ENCODE measurements at places on chromosomes 1 and 21.

- peak; percentile 76 for DNase-seq
These were observed 350 bp upstream of the S100A6 start for GRCh38 chr1:153536012-153536670.

DNA sequence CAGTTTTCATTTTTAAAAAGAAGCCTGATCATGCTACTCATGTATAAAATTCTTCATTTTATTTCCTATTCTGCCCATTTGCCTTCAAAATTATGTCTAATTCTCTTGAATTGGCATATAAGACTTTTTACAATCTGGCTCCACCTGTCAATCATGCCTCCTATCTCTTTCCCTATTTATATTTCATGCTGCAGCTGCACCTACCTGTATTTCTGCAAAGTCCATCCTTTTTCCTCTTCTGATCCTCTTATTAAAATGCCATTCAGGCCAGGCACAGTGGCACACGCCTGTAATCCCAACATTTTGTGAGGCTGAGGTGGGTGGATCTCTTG is 30.6 kb upstream of the UAP1 start:
- DNase-seq: no peak

DNA sequence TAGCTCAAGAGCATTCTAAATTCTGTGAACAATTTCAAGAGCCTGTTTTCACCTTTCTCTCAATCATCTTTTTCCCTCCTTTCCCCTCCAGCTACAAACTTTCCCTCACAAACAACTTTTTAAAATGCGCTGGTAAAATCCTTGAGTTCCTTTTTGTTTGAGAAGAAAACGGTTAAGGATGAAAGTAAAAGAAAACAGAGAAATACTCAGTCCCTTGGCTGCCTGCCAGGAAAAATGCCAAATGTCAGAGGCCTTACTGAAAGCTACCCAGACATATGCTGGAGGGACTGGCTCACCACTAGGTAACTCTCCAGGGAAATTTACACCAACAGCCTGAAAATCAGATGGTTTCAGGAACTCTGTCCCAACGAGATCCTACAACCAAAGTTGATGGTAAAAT is 11.0 kb upstream of the SERBP1 start:
- no peak for DNase-seq

- DNase-seq: no peak
These were observed 81.4 kb upstream of the PLPPR5 start for GRCh38 chr1:99086057-99086456.
